Fibroblast of skin of back (primary cell): ENCODE measurements at places on chromosomes 3 and 15.
A peak's percentile ranks its signal among the peaks of the same experiment; 100 is the strongest.

GRCh38 chr3:151979906-151980305, 106.5 kb downstream of the SUCNR1 start:
- DNase-seq = peak; percentile 60

- DNase-seq = no peak
Observed at GRCh38 chr3:155326901-155327300, 33.4 kb upstream of the STRIT1 start.

DNA sequence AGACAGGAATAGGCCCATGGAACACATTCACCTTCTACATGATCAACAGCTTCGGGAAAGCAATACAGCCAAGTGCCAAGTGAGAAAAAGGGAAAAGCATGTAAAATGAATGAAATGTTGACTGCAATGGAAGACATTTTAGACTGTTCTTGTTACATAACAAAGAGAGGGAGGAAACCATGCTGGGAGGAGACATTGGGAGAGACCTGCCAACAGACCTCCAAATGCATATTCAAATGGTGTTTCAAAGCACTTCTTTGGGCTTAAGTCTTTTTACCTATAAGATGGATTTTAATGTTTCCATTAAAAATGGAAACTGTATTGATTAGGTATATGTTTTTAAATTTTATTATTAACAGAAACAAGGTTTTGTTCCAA, 350.0 kb upstream of the THBS1 start:
- no peak for DNase-seq

DNA sequence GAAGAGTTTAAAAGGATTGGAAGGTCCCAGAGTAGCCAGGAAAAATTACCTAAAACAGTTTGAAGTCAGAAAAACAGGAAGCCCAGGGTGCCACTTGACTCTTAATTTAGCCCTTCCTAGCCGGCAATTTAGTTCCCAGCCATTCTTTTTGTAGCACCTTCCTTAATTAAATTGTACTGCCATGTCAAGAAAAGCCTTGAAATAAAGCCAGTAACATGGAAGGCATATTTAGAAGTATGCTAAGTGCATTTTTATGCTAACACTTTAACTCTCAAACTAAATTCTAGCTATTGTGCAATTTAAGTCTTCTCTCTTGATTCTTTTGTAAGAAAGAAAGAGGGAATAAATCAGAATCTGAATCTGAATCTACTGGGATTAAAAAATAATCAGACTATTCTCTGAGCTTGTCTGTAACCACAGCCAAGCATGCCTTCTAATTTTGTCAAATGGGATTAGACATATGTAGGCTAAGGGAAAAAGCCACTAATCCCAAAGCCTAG, 43.2 kb downstream of the MAP3K13 start:
- DNase-seq = no peak

GRCh38 chr3:40414270-40414669, 27.3 kb downstream of the ENTPD3 start:
- DNase-seq = no peak

DNA sequence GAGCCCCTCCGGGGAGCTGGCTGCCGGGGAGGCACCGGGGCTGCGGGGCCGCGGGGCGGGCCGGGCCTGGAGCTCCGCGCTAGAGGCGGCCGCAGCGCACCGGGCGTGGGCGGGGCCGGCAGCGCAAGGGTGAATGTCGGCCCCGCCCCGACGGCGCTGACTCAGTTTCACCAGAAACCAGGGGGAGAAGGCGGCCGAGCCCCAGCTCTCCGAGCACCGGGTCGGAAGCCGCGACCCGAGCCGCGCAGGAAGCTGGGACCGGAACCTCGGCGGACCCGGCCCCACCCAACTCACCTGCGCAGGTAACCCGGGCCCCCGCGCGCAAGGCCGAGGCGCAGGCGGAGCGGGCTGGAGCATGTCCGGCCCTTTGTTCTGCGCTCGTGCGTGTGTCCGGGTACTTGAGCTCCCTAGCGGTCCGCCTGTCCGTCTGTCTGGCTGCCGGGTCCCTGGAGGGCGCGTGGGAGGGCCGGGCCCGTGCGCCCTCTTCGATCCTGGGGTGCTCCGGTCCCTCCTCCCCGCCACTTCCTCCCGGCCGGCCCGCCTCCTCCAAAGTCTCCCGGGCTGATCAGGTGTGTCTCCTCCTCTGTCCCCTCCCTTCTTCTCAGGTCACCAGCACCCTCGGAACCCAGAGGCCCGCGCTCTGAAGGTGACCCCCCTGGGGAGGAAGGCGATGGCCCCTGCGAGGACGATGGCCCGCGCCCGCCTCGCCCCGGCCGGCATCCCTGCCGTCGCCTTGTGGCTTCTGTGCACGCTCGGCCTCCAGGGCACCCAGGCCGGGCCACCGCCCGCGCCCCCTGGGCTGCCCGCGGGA, at the start of gene SPINT1:
SPINT1 (plus strand) TSS at position 164 of the 811 bp plus-strand sequence; CDS start at position 671, 507 bp downstream.
- DNase-seq = no peak

GRCh38 chr3:32022947-32023346, 41.4 kb downstream of the ZNF860 start:
- DNase-seq = no peak

DNA sequence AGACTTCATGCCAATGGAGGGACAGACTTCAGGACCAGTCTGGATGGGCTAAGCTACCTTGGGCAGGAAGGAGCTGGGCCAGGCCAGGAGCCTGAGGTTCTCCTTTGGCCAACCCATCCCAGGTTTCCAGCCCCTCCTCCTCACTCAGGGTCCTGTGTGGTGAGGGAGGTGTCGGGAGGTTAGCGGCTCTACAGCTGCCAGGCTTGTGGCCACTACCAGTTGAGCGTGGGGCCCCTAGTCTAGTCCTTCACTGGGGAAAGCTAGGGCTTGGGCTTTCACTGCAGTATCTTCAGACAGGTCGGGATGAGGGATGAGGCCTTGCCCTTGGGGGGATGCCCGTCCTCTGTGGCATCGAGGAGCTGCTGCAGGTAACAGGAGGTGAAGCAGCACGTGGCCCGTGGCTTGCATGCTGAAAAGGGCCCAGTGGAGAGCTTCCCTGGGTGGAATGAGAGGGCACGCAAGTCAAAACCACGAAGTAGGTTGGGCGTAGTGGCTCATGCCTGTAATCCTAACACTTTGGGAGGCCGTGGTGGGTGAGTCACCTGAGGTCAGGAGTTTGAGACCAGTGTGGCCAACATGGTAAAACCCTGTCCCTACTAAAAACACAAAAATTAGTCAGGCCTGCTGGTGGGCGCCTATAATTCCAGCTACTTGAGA, 8.5 kb upstream of the FANCD2 start:
- peak; percentile 73 for DNase-seq

DNA sequence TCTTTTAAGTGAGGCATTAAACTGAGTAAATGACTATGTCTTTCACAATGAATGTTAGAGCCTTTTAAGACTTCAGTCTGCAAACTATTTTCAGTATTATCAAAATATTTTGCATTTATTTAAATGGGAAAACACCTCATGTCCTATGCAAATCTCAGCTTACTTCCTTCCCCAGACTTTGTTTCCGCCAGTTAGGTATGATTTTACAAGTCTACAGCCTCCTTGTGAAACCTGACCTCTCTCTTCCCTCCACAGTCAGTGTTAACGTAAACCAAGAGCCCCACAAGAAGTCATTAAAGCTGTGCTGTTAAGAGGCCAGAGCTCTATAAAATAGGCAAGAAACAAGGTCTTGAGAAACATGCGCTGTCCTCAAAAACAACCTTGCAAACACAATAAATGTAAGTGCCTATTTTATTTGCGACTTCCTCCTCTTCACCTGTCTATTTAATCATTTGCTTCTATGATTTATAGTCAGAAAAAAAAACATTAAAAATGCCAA, 48.3 kb downstream of the PRTG start:
- DNase-seq = no peak

DNA sequence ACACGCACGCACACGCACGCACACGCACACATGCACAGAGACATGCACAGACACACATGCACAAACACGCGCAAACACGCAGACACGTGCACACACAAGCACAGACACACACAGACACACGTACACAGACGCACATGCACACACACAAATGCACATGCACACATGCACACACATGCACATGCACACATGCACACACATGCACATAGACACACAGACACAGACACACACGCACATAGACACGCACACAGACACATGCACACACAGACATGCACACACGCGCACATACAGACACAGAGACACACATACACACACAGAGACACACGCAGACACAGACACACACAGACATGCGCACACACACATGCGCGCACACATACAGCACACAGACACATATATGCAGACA, 26.4 kb upstream of the PIGZ start:
- no peak for DNase-seq

DNA sequence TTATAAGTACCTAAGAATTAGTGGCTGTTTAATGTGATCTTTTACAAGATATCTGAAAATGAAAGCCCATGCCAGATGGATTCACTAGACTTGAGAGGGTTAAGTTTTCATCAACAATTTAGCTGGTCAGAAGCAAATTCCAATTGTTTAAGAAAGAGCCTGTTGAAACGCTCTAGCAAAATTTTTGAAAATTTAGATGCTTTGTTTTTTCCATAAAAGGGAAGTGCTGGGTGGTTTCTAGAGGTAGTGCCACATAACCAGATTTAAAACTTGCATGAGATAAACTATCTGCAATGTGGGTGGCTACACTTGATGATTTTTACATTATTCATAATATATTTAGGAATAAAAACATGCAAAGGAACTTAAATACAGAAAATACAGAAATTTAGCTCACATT, 48.5 kb upstream of the SKIL start:
- DNase-seq = peak; percentile 61

DNA sequence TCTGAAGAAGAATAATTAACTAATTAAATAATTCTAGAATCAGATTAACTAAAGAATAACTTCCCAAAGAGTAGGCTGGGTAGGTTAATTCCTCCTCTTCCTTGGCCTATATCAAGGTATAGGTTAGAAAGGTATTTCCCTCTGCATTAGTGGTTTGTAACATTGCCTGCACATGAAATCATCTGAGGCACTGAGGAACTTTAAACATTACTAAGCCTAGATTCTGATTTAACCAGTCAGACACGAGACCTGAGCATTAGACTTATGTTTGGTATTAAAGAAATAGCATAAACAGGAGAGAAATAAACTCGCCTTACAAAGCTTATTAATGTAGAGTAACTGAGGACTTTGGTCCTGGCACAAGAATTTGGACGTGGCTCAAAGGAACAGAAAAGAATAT, 84.2 kb downstream of the FGF7 start:
- no peak for DNase-seq

DNA sequence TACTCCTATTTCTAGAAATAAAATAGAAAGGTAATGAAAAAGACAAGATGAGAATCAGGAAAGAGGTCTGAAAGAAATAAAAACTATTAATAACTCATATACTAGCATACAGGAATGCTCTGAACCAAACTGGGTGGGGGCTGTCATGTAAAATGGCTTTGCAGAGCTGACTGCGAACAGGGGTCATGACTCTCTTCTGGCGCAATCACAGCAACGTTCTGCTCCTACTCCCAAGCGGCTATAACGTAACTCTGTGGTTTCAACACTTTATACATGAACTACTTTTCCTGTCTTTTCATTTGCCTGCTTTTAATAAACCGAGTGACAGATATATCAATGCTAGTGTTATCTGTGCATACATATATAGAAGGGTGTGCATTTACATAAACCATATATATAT, 116.7 kb downstream of the DLG1 start:
- DNase-seq = peak; percentile 43
